ENCODE measurements at places on chromosomes 12 and 14. TPM values are rescaled to one million over a fixed set of nuclear protein-coding genes. Genes with fewer than 3 reads are reported as not detected.
A peak's percentile ranks its signal among the peaks of the same experiment; 100 is the strongest.

The TMEM132D gene
- polyA plus RNA-seq: not detected

DNA sequence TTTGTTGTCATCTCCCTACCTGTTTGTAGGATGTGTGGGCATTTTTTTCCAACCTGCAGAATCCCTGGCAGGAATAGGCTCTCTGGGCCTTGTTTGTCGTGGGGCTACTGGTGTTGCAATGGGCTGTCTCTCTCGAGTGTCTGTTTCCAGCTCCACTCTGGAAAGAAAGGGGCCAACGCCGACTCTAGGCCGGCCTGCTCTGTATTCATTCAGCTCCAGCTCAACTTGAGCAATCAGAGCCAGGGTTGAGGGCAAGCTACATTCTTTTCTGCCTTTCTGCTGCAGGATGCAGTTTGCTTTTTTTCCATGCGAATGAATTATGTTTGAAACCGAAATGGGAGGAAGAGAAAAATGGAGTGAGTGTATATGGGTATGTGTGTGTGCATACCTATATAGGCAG, 2.3 kb downstream of the JDP2 start:
- DNase-seq: no peak

DNA sequence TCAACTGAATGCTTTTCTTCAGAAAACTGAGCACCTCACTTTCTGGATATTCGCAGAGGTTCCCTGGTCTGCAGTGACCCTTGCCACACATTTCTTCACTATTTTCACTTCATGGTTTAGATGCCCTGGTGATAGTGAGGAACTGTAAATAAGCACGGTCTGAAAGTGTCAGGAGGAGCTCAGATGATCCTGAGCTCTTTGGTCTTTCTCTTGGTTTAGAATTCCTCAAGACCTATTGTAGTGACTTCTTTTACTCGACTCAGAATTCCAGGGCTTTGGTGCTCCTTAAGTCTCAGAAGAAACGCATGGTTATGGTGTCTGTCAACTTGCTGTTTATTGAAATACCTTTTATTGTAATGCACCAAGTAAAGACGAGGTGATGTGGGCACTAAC, 84.0 kb downstream of the SAMD4A start:
- DNase-seq: no peak

DNA sequence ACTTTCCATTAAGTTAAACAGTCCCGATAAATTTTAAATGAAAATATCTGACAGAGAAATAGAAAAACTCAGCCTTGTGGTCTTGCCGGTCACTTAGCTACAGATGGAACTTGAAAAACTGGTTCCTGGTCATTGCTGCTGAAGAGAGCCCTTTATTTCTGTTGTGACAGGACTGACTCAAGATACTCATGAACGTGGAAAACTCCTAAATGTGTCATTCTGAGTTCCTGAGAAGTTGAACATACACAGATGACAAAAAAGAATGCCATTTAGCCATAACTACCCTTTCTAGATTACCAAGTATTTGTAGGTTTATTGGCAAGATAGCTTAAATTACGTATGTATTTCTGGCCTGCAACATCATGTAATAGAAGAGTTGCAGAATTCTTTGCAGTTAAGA, 134.2 kb downstream of the HMGA2 start:
- no peak for DNase-seq

The GAS2L3 gene
- not detected for polyA plus RNA-seq

DNA sequence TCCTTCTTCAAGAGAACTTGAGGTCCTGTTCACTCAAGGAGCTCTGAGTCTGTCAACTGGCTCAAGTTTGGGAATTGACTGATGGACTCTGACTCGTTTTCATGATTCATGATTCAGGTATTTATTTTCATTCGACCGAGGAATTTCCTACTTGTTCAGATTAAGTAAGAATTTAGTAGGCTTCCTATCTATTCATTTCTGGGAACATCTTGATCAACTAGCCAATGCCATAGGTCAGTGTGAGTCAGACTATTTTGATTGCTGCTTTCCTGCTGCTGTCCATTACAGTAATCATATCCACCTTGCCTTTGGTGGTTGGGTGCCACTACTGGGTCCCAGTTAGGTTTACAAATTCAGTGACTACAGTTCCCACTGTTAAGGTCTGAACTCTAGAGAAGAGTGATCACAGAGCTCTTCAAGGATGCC, 6.1 kb downstream of the FAM186A start:
- no peak for DNase-seq

DNA sequence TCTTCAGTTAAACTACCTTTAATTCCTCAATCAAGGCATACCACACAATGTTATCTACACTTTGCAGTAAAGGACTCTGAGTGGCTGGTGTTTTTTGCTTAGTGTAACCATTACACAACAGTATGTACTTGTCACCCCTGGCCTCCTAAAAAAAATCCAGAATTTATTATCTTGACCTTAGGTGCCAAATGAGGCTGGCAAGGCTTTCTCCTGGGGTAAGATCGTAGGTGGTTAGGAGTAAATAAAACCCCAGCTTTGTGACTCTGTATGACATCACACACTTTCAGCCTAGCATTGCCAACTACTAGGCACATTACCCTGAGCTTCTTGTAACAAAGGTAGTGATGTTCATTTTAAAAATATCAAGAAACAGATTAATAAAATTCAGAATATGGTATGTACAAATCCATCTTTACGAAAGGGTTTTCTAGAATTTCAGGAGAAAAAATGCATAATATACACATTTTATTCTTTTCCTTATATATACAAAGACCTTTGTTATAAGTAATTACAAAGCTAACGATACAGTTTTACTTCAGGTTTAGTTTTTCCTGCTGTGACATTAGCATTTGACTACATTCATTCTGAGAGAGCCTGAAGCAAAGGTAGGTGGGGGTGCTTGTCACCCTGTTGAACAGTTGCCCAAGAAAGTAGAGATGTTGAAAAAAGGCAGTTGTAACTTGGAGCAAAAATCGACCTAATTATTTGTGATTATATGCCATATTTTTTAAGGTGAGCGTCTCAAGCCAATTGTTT, 13.5 kb downstream of the TCL1A start:
- no peak for DNase-seq

DNA sequence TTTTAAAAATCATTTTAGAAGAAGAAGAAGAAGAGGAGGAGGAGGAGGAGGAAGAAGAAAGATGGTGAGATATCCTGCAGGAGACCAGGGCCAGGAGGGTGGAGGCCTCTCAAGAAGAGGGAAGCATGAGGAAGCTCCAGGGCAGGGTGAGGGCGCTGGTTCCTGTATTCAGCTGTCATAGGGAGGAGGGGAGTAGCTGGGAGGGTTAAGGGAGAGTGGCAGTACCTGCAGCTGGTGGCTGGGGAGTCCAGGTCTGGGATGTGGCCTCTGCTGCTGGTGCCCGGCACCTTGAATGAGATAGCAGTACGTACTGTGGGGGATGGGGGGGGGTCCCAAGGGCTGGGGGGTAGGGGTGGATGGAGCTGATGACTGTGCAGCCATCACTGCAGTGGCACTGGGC, 9.8 kb downstream of the RBP5 start:
- no peak for DNase-seq

The MAP1LC3B2 gene
- polyA plus RNA-seq: 0.28 TPM

GRCh38 chr14:94100847-94101246, 9.7 kb upstream of the IFI27 start:
- DNase-seq: no peak

The GALNT9 gene
- polyA plus RNA-seq: 2.4 TPM

- no peak for DNase-seq
Measured at GRCh38 chr12:82857276-82857675, 170.6 kb downstream of the TMTC2 start.

DNA sequence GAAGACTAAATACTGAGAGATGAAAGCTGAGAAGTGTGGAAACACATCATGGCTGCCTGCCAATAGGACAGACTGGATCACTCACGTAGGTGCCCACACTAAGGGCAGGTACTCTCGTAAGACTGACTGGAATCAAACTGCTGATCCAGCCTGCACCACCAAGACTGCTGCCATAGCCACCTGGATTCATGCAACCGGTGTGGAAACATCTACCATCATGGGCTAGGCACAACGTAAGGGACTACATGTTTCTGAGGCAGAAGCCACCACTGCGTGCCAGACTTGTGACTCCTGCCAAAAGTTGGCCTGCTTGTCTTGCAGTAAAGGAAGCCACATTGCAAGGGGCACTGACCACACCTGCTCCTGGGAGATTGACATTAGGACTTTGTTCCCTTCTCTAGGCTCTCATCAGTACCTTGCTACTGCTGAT, 3.8 kb downstream of the POMT2 start:
- no peak for DNase-seq

- peak; percentile 69 for DNase-seq
Measured at GRCh38 chr12:69639400-69640016, 28.8 kb upstream of the LRRC10 start.

The TRIM9 gene
- 0.24 TPM for polyA plus RNA-seq

GRCh38 chr12:65906006-65906405, 81.7 kb downstream of the HMGA2 start:
- DNase-seq: no peak

- no peak for DNase-seq
Measured at GRCh38 chr14:93309427-93309966, 23.3 kb downstream of the BTBD7 start.

The GRIP1 gene
- 0.22 TPM for polyA plus RNA-seq

The OR6J1 gene
- polyA plus RNA-seq: not detected

The PTPRQ gene
- polyA plus RNA-seq: not detected

- DNase-seq: no peak
Measured at GRCh38 chr12:97778111-97778510, 315.5 kb downstream of the RMST start.

The LAG3 gene
- polyA plus RNA-seq: not detected

- DNase-seq: no peak
Measured at GRCh38 chr12:41467591-41468325, 279.6 kb downstream of the PDZRN4 start.

The RHEBL1 gene
- 6.1 TPM for polyA plus RNA-seq

The AHNAK2 gene
- not detected for polyA plus RNA-seq

- no peak for DNase-seq
Measured at GRCh38 chr12:12446786-12447185, 89.9 kb downstream of the BORCS5 start.

DNA sequence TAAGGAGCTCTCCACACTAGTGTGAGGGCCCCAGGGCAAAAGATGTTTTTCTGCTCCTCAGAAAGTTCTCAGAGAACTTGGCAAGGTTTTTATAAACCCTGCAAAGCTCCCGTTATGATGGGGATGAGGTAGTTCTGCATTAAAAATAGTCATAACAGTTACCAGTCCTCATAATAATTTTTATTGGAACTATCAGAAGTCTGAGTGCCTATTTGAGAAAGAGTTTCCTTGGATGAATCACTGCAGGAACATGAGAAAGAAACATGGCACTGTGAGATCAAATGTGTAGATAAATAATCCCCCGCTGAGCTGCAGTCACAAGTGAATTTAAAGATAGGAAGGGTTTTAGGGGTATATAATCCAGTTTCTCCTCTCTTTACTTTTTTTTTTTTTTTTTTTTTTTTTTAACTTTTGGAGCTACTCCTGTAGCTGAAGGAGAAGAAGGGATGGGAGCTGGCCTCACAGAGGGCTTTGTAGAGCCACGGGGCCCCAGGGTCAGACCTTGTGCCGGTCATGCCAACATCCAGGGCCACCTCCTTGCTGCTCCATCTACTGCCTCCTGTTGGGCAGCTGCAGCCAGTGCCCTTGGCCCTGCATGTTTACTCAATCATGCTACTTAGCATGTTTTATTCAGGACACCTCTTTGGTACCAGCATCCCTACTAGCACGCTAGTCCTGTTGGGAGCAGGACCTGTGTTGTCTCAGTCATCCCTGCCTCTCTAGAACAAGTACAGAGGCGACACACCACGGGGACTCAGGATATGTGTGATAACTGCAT, 39.5 kb downstream of the EVL start:
- no peak for DNase-seq

DNA sequence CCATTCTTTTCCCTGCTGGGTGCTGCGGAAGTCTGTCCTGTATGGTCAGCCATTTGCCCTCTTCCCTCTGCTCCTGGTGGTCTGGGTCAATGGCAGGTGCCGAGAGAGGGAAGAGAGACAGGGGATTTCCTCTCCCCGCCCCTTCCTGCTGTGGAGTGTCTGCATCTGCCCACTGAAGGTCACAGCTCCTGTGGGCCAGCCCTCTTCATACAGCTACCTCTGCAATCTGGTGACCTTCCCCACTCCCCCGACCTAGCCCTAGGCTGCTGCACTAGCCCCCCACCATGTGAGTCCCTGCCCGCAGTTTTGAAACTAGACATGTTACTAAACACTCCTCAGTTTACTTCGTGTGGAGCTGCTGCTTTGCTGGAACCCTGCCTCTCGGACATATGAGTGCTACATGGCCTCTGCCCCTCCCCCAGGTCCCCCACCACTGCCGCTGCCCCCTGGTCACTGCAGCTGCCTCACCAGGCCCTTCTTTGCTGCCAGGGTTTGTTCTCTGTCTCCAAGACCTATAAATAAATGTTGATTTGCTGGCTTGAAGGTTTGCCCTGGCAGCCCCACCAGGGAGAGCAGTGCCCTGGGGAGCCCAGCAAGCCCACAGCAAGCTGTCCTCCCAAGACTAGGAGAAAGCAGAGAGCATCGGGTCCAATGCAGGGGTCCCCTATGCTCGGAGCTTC, 102.9 kb downstream of the DPF3 start:
- no peak for DNase-seq

- DNase-seq: no peak
Measured at GRCh38 chr12:70448371-70448770, 82.3 kb downstream of the KCNMB4 start.

- no peak for DNase-seq
Measured at GRCh38 chr14:20606190-20606901, 15.2 kb upstream of the RNASE12 start.

- no peak for DNase-seq
Measured at GRCh38 chr12:81470923-81471322, 288.2 kb downstream of the PPFIA2 start.

Data from B cell (primary cell).